ENCODE measurements at places on chromosomes 5 and 9. TPM values are rescaled to one million over a fixed set of nuclear protein-coding genes. Genes with fewer than 3 reads are reported as not detected.

Gene ZNF367
- polyA plus RNA-seq = 3.5 TPM

DNA sequence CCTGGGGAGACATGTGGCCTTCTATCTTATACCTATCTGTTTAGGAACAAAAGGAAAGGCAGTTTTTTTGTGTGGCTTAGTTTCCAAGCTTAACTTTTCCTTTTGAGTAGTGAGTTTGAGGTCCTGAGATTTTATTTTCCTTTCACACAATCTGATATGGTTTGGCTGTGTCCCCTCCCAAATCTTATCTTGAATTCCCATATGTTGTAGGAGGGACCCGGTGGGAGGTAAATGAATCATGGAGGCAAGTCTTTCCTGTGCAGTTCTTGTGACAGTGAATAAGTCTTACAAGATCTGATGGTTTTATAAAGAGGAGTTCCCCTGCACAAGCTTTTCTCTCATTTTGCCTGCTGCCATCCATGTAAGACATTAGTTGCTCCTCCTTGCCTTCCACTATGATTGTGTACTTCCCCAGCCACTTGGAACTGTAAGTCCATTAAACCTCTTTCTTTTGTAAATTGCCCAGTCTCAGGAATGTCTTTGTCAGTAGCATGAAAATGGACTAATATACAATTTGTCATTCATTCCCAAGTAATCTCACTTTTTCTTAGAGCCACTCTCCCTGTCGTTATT is 4.7 kb upstream of the CLTB start:
- DNase-seq = no peak

GRCh38 chr5:53343187-53343586 is 137.2 kb upstream of the FST start:
- peak; percentile 99 for DNase-seq

DNA sequence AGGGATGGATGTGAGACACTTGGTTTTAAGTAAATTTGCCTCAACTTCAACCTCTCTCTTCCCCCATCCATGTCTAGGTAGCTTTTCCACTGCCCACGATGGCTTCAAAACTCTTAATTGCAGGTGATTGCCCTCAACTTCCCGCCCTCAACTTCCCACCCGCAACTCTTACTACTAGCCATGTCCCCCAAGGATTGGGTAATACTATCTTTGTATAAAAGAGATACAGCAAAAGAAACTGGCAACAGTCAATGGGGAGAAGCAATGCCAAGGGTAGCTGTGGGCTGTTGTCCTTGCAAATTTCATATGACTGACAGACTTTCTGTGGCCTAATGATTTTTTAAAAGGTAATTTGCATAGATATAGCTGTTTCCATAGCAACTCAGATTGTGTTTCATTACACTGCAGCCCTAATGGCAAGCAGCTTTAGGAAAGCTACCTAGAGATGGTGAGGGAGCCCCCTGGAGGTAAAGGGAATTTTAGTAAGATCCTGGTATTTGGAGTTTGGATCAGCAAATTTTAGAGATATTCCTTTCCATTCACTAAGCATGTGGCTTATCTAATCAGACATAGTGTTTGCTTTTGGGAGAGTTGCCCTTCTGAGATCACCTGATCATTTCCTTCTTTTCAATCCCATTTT is 421.5 kb upstream of the DAP start:
- peak; percentile 4 for DNase-seq

DNA sequence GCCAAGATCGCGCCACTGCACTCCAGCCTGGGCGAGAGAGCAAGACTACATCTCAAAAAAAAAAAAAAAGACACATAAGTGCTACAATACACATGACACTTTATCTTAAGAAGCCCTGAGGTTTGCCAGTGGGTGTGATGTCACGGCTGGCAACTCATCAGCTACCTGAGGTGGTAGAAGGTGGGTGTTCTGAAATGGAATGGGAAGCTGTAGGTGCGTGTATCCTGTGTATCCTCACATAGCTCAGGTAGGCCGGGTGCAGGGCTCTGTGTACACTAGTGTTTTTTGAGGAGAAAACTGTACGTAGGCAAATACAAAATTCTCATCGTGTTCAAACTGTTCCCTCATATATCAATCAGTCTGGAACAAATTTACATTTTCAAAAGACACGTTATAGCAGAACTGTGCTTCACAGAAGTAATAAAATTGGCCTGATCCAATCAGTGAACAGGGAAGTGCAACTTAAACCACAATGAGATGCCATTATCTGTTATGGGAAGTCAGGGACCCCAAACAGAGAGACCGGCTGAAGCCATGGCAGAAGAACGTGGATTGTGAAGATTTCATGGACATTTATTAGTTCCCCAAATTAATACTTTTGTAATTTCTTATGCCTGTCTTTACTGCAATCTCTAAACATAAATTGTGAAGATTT is 10.4 kb downstream of the BICD2 start:
- DNase-seq = no peak

- no peak for DNase-seq
Observed at GRCh38 chr9:126947529-126947928, 32.9 kb downstream of the RALGPS1 start.

DNA sequence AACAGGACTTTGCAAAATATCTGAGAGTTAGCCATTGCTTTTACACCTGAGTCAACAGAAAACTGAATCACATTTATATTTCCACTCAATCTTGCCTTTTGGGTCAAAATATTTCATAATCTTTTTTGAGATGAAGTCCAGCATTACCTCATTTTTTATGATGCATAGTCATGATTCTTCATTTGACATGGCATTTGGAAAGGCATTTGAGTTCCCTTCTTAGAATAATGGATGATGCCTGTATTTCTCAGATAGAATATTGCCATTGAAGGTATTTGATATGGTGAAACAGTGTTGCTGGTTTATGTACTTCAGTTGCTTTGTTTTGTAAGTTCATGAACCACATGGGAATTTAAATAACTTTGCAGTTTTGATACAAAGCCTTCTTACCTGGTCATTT is 180.4 kb downstream of the PRR16 start:
- DNase-seq = no peak

GRCh38 chr9:137205126-137206069 is at the start of the genes NDOR1 and TMEM203:
TSS of gene NDOR1 (plus strand) at chr9:137205700. CDS start at chr9:137205778, 78 bp downstream.
TSS of gene TMEM203 (minus strand) at chr9:137205648. CDS start at chr9:137205414, 234 bp downstream.
- DNase-seq = peak; percentile 64

- DNase-seq = no peak
Observed at GRCh38 chr5:141992349-141992963, 20.4 kb downstream of the GNPDA1 start.

GRCh38 chr5:2193542-2194235 is 311.0 kb upstream of the IRX4 start:
- no peak for DNase-seq
